Activated CD4-positive, alpha-beta T cell treated with anti-CD3 and anti-CD28 coated beads for 24 hours (primary cell): ENCODE measurements at places on chromosomes 2 and 18.

- DNase-seq, result no peak
These were observed 263.2 kb upstream of the CDH7 start for GRCh38 chr18:65487569-65487968.

DNA sequence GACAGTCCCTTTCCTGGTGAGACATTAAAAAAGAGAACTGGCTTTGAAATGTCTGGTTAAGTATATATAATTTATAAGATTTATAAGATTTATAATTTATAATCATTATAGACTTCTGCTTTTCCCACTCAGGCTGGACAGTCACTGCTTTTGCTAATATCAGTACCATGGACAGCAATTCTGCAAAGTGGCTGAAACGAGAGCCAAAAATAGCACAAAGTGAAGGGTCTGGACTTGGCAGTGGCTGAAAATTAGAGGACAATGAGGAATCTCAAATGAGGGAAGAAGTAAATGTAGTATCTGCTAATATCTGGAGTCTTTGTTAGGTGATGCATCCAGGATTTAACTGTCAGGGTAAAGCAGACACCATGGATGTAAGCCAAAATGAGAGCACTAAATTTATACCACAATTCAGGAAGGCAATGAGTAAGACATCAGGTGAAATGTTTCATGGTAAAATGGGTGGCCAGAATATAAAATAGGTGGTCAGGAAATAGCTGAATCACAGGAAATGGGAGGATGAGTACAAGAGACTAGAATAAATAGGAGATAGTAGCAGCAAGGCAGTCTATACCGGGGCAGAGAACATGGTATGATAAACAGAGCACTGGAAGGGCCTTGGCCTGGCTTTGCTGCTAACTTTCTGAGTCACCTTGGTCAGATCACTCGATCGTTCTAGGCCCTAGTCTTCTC is 39.6 kb upstream of the BOD1L2 start:
- DNase-seq, result no peak

DNA sequence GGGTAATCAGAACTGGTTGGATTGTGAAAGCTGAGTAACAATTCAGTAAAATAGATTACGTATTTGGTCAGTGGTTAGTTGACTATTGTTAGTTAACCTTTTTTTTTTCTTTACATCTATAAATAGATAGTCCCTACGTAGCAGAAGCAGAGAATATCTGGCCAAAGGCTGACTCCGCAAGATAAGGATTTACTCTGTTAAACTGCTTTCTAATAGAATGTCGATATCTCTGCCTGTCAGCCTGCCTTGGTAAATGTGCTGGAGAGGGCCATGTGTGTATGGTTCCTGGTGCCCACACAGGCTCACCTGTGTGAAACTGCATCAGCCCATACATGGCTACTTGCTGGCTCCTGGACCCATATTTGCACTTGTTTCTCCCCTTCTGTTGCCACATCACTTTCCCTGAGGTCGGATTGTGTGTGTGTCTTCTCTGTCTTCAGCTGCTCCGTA is 94.4 kb downstream of the CRIM1 start:
- DNase-seq, result no peak

DNA sequence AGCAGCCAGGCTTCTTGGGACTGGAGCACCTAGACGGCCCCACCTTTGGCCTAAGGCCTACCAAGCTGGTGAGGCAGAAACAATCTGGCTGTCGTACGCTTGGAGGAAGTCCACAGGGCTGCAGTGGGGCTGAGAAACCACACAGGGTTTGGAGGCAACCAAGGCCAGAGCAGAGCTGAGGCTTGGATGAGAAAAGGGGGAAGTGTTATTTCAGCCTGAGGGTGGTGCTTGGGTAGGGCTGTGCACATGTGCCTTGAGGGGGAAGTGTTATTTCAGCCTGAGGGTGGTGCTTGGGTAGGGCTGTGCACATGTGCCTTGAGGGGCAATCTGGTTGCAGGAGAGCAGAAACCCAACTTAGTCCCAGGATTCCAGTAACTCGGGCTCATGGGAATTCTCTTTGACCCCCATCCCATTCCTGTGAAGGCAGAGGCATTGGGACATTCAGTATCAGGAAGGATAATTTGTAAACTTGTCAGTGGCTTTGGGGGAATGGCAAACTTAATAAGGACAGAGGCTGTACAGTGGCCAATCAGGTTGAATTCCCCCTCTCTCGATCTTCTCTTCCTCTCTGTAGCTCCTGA is 971 bp upstream of the FBXO41 start:
- no peak for DNase-seq

DNA sequence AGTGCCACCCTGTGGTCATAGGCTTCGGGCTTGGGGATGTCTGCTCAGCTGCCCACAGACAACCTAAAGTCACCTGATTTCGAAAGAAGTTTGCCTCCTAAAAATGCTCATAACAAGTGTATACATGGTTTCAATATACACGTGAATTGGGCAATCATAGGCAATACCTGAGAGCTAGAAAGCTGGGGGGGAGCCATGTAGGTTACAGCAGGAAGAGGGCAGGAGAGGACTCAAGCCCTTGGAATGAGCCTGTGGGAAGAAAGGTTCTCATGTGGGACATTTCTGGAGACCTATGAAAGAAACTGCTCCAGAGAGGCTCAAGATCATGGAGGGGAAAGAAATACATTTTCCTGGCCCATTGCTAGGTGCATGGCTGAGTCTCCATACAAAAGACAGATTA is 109.7 kb downstream of the ACOXL start:
- DNase-seq, result no peak

- DNase-seq, result no peak
These were observed 15.6 kb downstream of the PDE6D start for GRCh38 chr2:231765496-231765929.

- DNase-seq, result no peak
These were observed 117.3 kb upstream of the MSTN start for GRCh38 chr2:190179754-190180312.

GRCh38 chr18:75638223-75638775 is 210.8 kb upstream of the SMIM21 start:
- DNase-seq, result no peak

GRCh38 chr2:24840164-24840869 is 47.1 kb downstream of the CENPO start:
- no peak for DNase-seq

GRCh38 chr18:21702602-21703001 is 2.0 kb downstream of the ABHD3 start:
- no peak for DNase-seq

GRCh38 chr2:207885010-207885409 is 115.3 kb upstream of the FZD5 start:
- DNase-seq, result no peak

- DNase-seq, result no peak
These were observed 262.7 kb upstream of the FN1 start for GRCh38 chr2:215698566-215698965.

DNA sequence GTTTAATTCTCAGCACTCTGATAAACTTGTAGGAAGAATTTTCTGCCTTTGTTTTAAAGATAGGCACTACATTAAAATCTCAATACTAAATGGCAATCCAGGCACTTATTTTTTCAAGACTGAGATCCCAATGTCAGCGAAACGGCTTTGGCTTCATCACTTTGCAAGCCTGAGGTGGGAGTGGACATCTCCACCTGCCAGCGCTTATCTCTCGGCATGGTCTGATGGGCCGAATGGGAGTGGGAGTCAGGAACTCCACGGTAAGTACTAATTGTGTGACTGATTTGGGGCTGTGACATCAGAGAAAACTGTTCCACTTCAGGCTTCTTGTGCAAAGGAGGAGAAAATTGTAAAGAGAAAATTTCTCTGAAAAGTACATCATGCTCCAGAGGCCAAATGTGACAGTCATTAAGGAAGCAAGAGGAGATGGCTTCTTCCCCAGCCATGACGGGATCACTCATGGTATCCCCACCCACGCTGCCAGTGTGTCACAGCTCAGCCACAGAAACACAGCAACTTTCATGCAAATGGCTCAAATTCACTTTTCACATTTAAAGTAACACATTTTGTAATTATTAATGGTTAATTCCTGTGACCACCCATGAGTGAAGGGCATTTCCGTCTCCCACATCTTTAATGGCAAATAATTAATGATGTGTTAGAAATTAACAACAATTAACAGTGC is 385.5 kb upstream of the HNRNPA3 start:
- DNase-seq, result peak; percentile 13

DNA sequence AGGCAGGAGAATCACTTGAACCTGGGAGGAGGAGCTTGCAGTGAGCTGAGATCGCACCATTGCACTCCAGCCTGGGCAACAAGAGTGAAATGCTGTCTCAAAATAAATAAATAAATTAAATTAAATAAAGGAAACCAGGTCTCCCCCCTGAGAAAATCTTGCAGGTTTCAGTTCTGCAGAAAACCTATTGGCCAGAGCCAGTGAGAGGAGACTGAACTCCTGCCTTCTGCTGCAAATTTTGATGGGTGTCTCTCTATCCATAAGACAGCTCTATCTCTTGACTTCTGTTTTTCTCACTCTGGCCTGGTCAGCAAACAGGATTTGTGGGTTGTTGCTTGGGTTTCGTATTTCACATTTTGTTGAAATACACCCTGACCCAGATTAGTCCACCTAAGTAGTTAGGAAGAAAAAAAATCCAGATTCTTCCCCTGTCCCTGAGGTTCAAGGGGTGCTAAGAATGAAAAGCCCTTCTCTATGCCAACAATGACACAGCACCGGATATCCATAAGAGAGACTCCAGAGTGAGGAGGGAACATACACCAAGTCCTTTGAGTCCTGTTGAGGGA is 86.7 kb upstream of the MAP4K4 start:
- no peak for DNase-seq

DNA sequence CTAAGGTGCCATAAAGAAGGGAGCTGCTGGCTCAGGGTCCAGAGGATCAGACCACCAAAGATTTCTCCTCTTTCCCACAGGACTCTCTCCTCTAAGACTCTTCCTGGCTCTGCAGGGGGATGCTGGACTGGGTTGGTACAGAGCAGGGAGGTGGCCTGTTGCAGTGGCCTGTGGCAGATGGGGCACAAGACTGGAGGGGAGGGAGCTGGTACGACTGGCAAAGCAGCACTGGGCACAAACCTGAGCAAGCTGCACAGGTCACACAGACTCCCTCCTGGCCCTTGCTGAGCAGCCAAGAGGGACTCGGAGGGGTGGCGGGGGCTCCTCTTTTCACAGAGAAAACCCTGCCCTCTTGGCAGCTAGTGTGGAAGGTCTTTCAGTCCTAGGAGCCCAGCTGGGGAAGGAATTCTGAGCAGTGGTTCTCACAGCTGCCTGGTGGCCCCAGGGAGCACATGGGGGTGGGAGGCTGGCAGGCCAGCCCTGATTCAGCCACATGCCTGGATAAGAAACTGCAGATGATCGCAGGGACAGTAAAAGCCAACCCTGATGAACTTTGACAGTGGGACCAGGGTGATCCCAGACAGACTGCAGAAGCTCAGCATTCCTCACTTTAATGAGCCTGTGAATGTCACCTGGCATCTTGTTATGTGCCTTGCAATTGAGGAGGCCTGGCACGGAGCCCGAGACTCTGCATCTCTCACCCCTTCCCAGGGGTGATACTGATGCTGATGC is 32.5 kb upstream of the ACAA2 start:
- no peak for DNase-seq

DNA sequence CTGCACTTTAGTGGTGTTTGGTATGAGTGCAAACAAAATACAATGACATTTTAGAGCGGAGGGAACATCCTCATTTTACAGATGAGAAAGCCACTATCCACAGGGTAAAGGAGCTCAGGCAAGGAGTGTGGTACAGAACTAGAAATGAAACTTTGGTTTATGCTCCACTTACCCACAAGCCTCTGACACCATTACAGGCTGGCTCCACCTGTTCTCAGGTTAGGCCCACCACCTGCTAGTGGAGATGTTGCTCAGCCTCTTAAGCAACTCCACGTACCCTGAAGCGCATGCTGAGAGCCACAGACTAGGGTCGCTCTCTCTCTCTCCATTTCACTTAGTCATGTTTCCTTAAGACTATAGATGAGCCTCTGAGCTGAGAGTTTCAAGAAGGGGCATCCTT is 130.0 kb downstream of the MBD2 start:
- no peak for DNase-seq

- DNase-seq, result no peak
These were observed 146.9 kb downstream of the ANKRD44 start for GRCh38 chr2:197163712-197164140.

- DNase-seq, result no peak
These were observed 127.8 kb downstream of the TTC27 start for GRCh38 chr2:32755666-32756065.

DNA sequence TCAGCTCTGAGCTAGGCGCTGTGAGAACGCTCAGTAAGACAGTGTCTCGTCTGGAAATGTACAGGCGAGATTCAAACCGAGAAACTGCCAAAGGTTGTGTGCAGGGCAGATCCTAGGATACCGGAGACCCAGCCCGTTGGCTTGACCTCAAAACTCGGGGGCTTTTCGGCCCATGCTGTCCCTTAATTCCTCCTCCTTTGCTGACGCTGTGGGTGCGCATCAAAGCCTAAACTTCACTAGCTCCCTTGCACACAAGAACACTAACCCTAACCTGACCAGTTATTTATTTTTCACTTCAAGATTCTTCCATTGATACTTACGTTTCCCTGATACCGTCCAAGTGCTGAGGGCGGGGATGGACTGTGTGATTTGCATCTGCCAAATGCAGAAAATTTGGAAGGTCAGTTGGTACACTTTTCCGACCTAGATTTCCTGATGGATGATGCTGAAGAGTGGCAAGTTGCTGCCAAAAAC is 1.0 kb upstream of the AAK1 start:
- DNase-seq, result no peak

DNA sequence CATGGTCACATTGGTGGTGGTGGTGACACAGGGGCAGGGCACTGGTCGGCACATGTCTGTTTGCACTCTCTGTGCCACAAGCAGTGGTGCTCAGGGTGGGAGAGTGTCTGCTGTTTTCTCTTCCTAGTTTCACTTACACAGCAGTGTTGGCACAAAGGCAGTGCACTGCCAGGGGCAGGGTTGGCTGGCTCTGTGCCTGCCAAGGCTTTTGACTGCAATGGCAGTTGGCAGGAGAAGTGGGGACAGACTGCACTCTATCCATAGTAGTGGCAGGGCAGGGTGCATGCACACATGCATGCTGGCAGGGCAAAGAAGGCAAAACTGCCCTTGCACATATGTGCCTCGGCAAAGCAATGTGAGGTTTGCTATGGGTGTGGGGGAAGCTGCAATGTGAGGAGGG is 635.9 kb downstream of the SUCLG1 start:
- DNase-seq, result no peak

DNA sequence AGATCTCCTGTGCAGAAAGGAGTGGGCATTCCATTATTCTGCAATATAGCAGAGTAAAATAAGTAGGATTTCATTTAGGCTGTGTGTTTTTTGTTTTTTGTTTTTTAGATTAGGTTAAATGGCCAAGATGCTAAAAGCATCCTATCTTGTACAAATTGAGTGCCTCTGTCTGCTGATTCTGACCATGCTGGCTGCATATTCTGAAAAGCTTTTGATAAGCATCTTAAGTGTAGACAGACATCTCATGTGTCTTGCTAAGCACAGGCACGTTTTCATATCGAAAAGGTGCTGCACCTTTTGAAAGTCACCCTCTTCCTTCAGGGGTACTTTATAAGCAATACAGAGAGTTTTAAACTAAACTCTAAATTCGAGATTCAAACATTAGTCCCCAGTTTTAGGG is 74.0 kb upstream of the BCL11A start:
- DNase-seq, result no peak
